ENCODE measurements at places on chromosomes 1 and 21.
A peak's percentile ranks its signal among the peaks of the same experiment; 100 is the strongest.

- no peak for DNase-seq
Observed at GRCh38 chr1:204777591-204777990, 92.1 kb upstream of the LRRN2 start.

DNA sequence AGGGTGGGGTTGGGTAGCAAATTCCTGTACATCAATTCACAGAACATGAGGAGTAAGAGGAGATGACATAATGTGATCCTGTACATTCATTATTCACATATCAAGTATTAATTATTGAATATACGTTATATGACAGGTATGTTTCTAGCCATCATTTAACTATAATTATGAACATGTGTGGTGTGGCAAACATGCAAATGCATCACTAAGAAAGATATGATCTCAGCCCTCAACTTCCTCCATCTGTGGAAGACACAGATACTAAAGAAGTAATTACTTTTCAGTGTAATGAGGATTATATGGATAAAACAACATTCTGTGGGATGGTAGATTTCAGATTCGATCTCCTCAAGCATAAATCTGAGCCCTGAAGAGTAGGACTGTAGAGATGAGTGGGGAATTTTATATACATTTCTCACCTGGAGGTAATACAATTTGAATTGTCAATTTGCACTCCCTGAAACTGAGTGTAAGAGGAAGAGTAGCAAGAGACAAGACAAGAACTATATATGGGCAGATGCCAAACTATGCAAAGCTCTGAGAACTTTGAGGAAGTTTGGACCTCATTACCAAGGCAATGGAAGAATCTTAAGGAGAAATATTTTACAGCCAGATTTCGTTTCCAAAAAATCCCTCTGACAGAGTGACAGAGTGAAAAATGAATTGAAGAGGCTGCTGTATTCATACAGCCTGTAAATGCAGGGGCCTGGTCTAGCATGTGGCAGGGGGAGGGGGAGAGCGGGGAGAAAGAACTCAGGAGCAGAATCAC, 275.5 kb downstream of the TPR start:
- DNase-seq = no peak

- no peak for DNase-seq
Observed at GRCh38 chr21:35963920-35964451, 96.3 kb downstream of the SETD4 start.

- no peak for DNase-seq
Observed at GRCh38 chr21:36735724-36736320, 36.9 kb downstream of the SIM2 start.

DNA sequence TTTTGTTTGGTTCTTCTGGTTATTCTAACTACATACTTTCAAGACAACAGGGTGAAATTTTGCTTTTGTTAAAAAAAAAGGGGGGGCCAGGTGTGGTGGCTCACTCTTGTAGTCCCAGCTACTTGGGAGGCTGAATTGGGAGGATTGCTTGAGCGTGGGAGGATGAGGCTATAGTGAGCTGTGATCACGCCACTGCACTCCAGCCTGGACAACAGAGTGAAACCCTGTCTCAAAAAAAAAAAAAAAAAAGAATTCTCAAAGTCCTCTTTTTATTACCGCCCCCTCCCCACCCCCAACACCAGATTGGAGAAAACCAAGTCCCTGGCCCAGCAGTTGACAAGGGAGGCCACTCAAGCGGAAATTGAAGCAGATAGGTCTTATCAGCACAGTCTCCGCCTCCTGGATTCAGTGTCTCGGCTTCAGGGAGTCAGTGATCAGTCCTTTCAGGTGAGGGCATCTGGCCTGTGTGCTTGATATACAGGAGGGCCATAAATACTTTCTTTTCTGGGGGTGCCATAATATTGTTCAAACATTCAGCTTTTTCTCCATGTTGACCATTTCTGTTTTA, 50.2 kb downstream of the LAMC2 start:
- DNase-seq = no peak

- DNase-seq = no peak
Observed at GRCh38 chr1:64435000-64435399, 34.9 kb upstream of the CACHD1 start.

DNA sequence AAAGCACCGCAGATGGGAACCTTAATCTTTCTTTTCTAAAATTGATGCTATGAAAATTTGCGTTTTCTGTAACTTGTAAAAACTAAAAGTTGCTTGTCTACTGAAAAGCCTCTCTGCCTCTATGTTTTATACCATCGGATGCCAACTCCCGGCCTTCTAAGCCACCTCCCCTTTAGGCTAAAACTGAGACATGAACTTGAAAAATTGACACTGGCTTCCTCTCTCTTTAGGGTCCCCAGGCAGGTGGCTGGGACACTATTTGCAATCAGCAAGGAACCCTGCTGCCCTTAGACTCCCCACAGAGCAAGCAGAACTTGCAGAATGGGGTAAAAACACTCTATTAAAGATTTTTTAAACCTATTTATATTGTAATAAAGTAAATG, 151.1 kb upstream of the CAMK1G start:
- no peak for DNase-seq

GRCh38 chr1:21293537-21294265, 3.4 kb upstream of the ECE1 start:
- peak; percentile 72 for DNase-seq

GRCh38 chr1:93593854-93594602, 87.6 kb downstream of the BCAR3 start:
- DNase-seq = no peak

DNA sequence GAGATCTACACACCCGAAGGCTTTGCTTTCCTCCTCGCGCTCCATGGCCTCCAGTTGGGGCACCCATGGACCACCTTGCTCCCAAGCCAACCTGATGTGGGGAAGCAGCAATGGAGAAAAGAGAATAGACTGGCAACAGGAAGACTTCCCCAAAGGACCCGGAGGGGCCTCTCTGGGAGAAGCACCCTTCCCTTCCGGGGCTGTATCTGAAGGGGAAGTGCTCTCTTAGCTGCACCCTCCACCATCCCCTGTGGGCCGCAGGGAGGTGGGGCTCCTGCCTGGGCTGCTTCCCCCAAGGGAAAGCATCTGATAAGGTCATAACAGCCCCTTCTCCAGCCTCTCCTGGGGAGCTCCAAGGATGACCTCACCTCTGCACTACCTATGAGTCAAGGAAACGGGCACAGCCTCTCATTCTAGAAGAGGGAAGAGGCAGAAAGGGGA, 100.2 kb downstream of the RIPK4 start:
- no peak for DNase-seq

DNA sequence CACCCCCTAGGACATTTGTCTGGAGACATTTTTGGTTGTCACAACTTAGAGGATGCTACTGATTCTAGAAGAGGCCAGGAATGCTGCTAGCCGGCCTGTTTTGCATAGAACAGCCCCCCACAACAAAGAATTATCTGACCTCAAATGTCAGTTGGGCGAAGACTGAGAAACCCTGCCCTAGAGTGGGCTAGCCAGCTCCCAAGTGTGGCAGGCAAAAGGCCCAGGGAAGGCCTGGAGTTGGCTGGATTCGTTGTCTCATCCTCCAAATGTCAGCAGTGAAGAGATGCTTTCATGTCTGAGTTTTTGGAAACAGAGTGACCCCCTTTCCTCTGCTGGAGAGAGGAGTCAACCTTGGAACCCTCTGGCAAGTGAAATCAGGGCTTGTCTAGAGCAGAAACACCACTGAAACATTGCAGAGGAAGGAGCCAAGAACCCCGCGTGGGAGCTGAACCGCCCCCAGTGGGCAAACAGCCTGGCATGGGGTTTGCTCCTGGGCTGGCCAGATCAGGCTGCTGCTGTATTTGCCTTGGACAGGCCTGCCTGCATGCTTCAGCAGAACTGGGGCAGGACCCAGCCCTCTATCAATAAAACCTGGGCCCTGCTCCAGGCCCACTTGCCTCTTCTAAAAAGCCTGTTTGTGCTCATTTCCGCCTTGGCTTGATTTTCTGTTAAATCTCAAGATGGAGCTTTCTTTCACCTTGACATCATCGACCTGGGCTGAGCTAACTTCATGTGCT, 32.9 kb downstream of the RASSF5 start:
- DNase-seq = no peak

DNA sequence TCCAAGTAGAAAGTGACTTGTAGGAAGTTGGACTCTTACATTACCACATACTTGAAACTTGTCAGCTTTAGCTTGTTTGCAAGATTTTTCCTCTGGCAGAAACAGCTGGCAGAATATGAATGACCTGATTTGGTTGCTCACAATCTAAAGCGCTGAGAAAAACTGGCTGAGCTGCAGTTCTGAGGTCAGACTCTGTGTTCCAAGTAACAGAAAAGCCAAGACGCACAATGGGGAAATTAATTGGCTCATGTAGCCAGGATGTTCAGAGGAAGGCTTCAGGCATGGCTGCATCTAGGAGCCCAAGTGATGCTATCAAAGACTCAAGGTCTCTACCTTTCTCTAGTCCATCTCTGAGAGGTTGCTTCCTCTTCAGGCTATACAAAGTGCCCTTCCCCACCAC, 27.0 kb downstream of the ALPL start:
- no peak for DNase-seq

- DNase-seq = no peak
Observed at GRCh38 chr1:229869687-229870086, 197.4 kb upstream of the GALNT2 start.

DNA sequence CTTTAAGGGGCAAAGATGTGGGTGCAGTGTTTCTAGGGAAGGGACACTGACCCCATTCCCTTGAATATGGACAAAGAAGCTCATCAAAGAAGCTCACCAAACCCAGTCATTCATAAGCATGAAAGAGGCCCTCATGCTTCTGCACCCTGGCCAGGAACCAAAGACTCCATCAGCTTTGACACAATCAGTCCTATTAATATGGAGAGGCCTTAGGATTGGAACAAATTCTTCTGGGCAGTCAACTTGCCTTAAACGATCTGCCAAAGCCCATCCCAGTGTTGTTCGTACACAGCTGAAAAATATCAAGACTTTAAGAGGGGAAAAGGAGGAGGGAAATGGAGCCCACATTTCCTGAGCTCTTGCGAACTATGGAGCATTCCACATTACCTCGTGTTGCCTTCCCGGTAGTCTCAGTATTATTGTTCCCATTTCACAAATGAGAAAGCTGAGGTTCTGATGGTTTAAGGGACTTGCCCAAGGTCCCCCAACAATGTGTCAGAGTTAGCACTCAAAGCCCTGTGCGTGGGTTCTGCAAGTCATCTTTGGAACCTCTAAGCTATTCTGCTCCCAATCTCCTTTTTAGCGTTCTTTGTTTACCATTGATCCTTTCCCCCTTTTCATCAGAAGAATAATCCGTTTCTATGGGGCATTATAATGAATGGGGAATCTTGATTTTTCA, 161.9 kb downstream of the ZBTB18 start:
- DNase-seq = no peak

DNA sequence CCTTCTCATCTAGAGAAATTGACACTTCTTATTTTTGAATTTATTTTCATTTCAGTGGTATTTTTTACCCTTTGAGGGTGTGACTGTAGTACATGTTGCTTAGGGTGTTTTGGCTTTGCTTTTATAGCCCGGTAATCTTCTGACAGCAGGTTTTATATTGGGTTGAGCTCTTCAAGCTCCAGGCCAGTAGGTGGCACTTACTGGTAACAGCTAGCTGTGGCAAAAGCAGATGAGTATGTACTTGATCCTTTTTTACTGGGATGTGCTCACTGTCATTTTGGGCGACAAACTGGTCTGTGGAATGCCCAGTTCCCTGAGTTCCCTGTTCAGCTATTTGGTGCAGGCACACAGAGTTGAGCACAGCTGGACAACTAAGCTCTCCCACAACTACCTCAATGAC, 916.2 kb upstream of the B3GALT2 start:
- no peak for DNase-seq

GRCh38 chr1:65207317-65207716, 59.3 kb downstream of the AK4 start:
- no peak for DNase-seq
